ENCODE measurements at places on chromosomes 2 and 18.

DNA sequence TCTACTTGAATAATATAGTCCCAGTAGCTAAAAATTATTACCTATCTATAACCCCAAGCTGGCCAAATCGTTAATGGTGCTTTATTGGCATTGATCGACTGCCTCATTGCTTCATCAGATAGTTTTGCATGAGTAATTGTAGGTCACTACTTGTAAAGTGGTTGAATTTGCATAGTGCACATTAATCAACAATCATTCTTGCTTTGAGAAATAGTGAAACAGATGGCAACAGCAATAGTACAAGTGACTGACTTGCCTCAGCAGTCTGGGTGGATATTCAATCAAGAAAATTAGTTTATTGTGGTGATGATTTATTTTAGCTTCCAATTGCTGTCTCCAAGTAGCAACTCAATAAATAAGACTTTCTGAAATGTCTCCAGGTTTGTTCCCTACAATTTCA is 117.8 kb upstream of the NRXN1 start:
- DNase-seq: no peak

GRCh38 chr2:224034017-224034416 is 5.1 kb downstream of the SERPINE2 start:
- DNase-seq: no peak

DNA sequence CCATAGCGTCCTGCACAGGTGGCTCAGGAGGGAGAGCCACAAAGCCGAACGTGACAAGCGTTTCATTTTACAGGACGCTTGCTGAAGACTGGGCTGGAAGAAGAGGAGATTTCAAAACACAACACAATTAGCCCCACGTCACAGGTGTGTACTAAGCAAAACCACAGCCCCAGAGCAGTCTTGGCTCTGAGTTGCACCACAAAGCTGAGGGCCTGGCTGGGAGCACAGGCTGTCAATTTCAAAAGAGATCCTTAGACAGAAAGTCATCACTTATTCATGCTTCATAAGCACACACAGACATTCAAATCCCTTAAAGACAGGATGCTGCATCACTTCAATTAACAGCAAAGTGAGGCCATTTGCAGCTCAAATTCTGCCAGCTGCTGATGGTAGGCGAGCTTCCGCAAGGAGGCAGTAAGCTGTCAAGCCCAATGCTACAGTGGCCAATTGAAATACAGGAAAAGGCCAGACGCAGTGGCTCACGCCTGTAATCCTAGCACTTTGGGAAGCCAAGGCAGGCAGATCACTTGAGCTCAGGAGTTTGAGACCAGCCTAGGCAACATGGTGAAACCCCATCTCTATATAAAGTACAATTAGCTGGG is 79.6 kb downstream of the SKA1 start:
- DNase-seq: no peak

DNA sequence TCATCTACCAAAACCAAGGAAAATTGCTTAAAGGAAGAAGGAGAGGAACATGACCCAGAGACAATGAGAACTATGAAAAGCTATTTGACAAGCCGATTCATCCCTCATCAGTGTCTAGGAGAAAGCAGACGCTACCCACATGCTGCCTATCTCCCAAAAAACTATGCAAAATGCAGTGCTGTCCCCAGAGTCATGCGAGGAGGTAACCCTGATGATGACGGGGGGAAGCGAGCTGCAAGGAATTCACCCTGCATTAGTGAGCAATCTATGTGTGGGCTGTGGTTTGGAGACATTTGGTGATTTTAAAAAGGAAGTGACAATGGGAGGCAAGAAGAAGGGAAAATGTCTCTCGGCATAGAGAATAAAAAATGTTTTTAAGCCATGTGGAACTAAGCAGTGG is 472.7 kb downstream of the CMPK2 start:
- no peak for DNase-seq

DNA sequence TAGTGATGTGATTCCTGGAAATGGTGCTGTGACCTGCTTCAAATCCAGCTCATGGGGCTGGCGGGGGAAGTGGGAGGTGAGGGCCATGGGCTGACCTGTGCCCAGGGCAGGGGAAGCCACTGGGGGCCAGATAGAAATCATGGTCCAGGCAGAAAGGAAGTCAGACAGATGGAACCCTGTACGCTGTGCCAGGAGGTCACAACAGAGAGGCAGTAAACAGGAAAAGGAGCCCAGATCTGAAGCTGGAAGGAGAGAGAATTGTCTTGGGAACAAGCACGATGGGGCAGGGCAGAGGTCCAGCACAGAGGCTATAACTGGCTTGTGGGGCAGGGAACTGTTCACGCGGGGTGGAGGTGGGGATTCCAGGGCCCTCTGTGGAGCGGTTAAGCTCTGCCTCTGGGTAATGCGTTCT is 76.0 kb downstream of the RNF144A start:
- peak; percentile 85 for DNase-seq

GRCh38 chr2:43407935-43408334 is 181.5 kb upstream of the ZFP36L2 start:
- DNase-seq: no peak

- no peak for DNase-seq
Measured at GRCh38 chr2:20877960-20878359, 55.1 kb upstream of the LDAH start.

DNA sequence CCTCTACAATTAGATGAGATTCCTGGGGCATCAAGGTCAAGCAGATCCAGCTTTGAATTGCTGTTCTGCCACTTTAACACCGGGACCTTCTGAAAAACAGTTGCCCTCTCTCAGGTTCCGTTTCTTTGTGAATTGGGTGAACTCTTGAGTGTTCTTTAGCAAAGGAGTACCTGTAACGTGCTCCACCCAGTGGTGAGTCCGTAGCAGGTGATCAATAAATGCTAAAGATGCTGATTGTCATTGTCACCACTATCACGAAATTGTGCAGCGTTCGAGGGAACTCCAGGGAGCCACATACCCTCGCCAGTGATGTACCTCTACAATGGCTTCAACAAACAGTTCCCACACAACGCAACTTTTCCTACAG is 81.9 kb downstream of the TCF7L1 start:
- no peak for DNase-seq

DNA sequence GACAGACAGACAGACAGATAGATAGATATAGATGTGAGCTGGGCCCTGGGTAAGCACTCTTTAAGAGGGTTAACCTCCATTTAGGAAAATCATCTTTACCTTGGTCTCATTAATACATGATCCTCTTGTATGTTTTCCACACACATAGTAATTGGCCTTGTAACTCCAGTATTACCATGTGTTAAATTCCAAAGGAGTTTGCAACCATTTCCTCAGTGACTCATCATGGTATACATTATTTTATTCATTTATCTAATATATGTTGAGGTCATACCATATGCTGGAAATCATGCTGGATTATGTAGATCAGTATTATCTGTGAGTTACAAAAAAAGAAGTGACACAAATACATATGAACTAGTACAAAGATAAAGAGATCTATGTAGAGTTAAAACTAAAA is 504.3 kb downstream of the DCC start:
- DNase-seq: no peak

GRCh38 chr18:35289293-35289692 is 736 bp downstream of the ZSCAN30 start:
- no peak for DNase-seq

- no peak for DNase-seq
Measured at GRCh38 chr18:70365361-70365760, 76.5 kb downstream of the SOCS6 start.

- DNase-seq: no peak
Measured at GRCh38 chr2:47054036-47054555, 101.0 kb downstream of the STPG4 start.

- no peak for DNase-seq
Measured at GRCh38 chr2:12797815-12798214, 81.1 kb downstream of the TRIB2 start.

- DNase-seq: no peak
Measured at GRCh38 chr2:129888896-129889295, 90.6 kb upstream of the RAB6C start.

DNA sequence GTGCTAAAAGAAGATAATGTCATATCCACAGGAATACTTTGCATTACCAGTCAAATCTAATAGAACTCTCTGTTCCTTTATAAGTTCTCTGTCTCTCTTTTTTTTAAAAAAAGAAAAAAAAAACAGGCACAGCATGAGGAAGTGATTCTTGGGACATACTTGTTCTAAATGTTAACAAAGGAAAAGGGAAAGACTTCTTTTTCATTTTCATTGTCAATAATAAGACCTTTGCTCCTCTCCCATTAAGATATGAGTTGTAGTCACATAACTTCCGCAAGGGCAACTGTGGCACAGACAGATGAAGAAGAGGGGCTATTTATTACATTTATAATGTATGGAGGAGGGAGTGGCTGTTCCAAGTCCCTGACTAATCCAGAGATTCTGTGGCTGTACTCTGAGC is 4.7 kb downstream of the CD302 start:
- DNase-seq: no peak

- no peak for DNase-seq
Measured at GRCh38 chr2:8403876-8404275, 278.0 kb upstream of the ID2 start.

DNA sequence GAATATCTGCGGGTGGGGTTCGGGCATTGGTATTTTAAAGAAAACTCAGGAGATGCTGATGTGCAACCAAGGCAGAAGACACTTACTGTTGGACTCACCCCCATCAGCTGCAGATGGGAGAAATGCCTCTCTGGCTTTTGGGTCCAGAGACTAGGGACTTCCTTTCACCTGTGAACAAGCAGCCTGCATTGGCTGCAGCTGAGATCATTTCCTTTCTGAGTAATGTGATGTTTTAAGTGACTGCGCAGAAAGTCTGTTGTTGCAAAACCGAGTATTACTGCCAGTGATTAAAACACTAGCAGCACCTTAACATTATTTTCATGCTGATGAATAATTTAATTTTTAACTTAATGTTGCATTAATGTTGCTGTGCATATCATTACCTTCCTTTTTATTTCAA is 143.0 kb downstream of the TSN start:
- DNase-seq: no peak

GRCh38 chr2:229371086-229371485 is 100.0 kb upstream of the PID1 start:
- no peak for DNase-seq

DNA sequence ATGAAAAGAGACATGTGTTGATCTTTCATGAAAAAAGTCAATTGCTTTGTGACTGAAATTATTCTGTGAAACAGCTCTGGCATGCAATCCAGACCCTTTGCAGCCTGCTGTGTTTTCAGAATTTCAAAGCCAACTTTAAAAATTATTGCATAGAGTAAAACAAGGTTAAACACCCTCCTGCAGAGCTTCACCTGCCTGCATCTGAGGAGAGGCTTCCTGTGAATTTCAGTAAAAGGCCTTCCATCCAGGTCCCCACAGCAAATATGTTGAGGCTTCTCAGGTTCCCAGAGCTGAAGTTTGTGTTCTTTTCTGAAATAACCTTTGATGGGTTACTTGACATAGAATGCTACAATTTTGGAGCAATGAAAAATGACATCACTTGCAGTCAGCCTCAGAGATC is 4.1 kb downstream of the XIRP2 start:
- DNase-seq: no peak

DNA sequence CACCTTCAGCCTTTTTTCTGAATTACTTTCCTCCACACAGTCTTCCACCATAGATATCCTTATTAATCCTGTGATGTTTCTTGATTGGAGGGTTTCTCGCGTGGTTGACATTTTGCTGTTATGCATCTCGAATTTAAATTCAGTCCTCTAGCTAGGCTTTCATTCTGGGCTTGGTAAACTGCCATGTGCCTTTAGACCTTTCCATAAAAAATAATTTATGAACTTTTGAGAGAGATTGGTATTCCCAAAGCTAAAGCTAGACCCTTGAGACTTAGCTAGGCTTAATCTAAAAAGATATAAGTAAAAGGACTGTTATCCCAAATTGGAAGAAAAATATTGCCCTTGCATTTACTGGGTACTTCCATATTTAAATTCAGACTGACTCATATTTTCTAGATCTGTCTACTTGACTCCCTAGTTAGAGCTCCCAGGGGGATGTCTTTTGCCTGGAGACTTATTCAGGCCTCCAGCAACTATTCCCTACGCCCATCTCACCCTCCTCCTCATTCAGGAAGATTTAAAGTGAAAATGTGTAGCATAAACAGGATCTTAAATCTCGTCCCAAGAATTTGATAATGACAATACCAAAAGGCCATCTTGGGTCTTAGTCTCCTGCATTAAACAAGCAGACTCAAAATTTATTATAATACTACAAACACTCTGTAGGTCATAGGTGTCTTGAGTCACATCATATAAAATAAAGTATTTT is 60.3 kb downstream of the KIAA2012 start:
- DNase-seq: no peak

GRCh38 chr2:143617803-143618415 is 488.7 kb downstream of the ARHGAP15 start:
- DNase-seq: no peak

- DNase-seq: no peak
Measured at GRCh38 chr18:36365836-36366775, 68.6 kb downstream of the FHOD3 start.

DNA sequence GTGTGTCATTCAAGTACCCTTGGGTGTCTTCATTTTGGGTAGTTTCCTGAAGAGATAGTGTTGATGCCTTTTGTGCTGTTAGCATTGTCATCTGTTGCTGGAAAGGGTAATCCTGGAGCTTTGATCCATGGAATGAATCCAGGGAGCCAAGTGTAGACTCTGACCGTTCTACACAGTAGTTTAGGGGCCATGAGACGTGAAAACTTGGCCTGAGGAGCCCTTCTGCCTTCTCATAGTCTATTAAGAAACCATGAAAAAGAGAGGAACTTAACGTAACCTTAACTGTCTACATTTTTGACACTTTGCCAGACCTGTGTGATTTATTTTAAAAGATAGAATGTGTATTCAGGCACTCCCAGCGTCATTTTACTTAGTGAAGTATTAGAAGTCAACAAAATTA is 194.0 kb downstream of the BABAM2 start:
- no peak for DNase-seq

DNA sequence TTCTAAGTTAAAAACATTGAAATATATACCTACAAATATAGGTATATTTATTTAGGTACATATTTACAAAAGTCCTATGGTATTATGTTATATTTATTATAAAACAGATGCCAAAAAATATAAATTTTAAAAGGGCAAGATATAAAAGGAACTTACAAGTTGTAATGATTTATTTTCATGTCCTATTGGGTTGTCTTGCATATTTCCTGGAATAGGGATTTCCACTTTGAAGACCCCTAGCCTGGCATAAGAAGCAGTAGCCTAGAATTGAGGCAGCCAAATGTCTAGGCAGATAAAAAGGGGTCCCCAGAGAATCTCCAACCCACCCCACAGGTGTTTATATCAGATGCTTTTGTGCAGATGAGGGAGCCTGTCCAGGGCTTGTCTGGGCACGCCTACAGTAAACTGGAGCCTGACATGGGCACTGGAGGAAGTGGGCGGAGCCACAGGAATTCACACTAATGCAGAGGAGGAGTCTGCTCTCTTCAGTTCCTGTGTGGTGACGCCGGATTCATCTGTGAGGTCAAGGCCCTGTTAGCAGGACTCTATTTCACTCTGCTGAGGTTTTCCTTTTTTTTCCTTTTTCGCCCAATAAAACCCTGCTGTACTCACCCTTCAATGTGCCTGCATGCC is 1088.9 kb upstream of the PIK3C3 start:
- DNase-seq: no peak
